ENCODE measurements at places on chromosomes 12 and 14. TPM values are rescaled to one million over a fixed set of nuclear protein-coding genes. Genes with fewer than 3 reads are reported as not detected.
A peak's percentile ranks its signal among the peaks of the same experiment; 100 is the strongest.

- no peaks in the 10 kb centered on the region for H3K36me3 ChIP-seq
- H3K4me1 ChIP-seq: no peaks in the 10 kb centered on the region
- no peak overlapping the region for H3K27ac ChIP-seq
These were observed 26.8 kb downstream of the AMN1 start for GRCh38 chr12:31702047-31702446.

- peak overlapping the region; percentile 99 for H3K27ac ChIP-seq
- no peaks in the 10 kb centered on the region for H3K27me3 ChIP-seq
- no peaks in the 10 kb centered on the region for H3K4me1 ChIP-seq
- H3K36me3 ChIP-seq: no peaks in the 10 kb centered on the region
- no peak overlapping the region for H3K4me3 ChIP-seq
These were observed 12.9 kb upstream of the NEMF start for GRCh38 chr14:49865431-49865859.

DNA sequence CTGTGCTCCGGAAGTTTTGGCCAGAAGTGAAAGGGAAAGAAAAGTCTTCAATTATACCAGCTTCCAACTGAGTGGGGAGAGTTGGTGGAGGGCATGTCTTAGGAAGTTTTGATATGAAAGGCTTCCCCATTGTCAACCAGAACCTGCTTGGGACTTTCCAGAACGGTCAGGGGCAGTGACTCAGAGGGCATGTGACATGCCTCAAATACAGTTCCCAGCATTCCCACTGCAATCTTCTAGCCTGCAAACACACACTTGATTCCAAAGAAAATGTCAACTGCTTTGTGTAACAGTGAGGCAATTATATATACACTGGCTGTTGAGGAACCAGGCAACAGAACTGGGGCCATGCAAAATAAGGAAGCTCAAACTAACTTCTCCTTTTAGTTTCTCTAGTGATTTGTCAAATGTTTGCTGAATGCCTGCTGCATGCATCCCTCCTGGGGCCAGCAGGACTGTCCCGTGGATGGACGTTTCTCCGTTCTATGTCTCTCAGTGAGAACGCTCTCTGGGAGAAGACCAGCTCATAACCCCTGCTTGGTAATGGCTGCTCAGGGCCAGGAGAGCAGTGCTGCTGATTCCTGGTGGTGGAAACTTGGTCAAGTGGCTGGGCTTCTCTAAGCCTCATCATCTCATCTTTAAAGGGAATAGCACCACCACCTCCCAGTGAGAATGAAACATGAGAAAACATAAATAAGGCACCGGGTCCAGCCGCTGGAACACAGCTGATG lies 18.3 kb downstream of the SLC25A47 start:
- no peak overlapping the region for H3K4me3 ChIP-seq
- peak overlapping the region; percentile 18 for H3K27ac ChIP-seq
- no peak for DNase-seq

C1S gene
- 412 TPM for total RNA-seq

- H3K36me3 ChIP-seq: no peaks in the 10 kb centered on the region
- H3K4me1 ChIP-seq: no peaks in the 10 kb centered on the region
These were observed 153.6 kb upstream of the FKBP4 start for GRCh38 chr12:2641207-2641606.

DNA sequence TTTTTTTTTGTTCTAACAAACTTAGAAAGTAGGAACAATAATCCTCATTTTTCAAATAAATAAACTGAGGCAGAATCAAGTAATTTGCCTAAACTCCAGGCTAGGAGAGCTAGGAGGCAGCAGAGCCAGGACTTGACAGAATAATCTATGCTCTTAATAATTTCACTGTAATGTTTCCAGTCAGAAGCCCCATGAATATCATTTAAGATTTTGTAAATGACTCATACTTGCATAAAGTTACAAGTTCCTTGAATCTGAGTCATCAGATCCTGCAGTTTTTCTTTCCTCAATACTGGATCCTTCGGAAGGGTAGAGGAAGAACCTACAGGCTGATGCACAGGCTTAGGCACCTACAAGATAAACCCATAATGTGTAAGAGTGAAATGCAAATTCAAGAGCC lies 29.0 kb downstream of the CAPRIN2 start:
- no peak overlapping the region for H3K27ac ChIP-seq
- no peak overlapping the region for H3K4me3 ChIP-seq
- no peaks in the 10 kb centered on the region for H3K27me3 ChIP-seq
- H3K36me3 ChIP-seq: no peaks in the 10 kb centered on the region
- H3K4me1 ChIP-seq: no peaks in the 10 kb centered on the region
- DNase-seq: no peak

DNA sequence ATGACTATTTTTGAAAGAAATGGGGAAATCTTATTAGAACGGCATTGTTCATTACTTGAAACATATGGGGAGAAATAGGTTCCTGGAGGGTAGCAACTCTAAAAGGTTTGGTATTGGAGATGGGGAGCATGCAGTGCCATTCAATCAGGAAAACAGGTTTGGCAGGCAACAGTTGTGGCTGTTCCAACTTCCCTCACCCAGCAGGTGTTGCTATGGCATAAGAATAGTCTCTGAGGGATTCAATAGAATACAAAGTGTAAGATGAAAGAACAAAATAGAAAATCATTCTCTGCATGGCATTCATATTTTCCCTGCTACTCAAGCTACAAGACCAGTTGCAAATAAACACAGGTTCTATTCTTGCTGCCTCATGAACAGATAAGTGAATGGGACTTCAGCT lies 393.3 kb upstream of the RPL10L start:
- H3K4me3 ChIP-seq: no peak overlapping the region
- H3K27ac ChIP-seq: no peak overlapping the region

KRT72 gene
- total RNA-seq: not detected

DNA sequence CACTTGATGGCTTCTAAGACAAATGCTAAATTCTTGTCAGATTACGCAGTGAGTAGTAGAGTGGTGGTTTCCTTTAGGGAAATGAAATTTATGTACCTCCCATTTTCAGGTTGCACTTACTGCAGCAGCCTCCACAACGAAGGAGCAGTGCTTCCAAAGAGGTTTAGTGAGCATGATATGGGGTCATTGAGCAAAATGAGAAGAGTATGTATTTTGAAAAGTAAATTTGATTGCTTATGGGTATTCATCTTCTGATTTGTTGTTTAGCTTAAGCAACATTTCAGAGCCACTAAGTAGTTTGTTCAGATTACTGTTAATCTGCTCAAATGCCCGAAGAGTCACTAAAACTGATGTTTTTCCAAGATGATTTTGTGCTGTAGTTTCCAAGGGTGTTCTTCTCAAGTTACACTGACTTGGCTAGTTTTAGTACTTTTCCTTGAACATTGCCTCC lies 493.6 kb downstream of the PCNX1 start:
- H3K27me3 ChIP-seq: no peaks in the 10 kb centered on the region
- H3K36me3 ChIP-seq: no peaks in the 10 kb centered on the region
- H3K4me3 ChIP-seq: no peak overlapping the region
- no peaks in the 10 kb centered on the region for H3K4me1 ChIP-seq

- no peaks in the 10 kb centered on the region for H3K4me1 ChIP-seq
- H3K27me3 ChIP-seq: no peaks in the 10 kb centered on the region
- no peak overlapping the region for H3K4me3 ChIP-seq
- no peaks in the 10 kb centered on the region for H3K36me3 ChIP-seq
- DNase-seq: no peak
- H3K27ac ChIP-seq: no peak overlapping the region
These were observed 87.6 kb downstream of the SEC23A start for GRCh38 chr14:39015360-39015961.

GRCh38 chr12:130608132-130608531 lies 108.0 kb downstream of the RIMBP2 start:
- no peak overlapping the region for H3K4me3 ChIP-seq
- H3K36me3 ChIP-seq: no peaks in the 10 kb centered on the region
- no peak for DNase-seq
- H3K27me3 ChIP-seq: no peaks in the 10 kb centered on the region
- no peak overlapping the region for H3K27ac ChIP-seq
- H3K4me1 ChIP-seq: no peaks in the 10 kb centered on the region

- H3K36me3 ChIP-seq: no peaks in the 10 kb centered on the region
- H3K4me3 ChIP-seq: no peak overlapping the region
- DNase-seq: no peak
- H3K27ac ChIP-seq: no peak overlapping the region
These were observed 93.7 kb downstream of the RMST start for GRCh38 chr12:97556302-97556779.

DNA sequence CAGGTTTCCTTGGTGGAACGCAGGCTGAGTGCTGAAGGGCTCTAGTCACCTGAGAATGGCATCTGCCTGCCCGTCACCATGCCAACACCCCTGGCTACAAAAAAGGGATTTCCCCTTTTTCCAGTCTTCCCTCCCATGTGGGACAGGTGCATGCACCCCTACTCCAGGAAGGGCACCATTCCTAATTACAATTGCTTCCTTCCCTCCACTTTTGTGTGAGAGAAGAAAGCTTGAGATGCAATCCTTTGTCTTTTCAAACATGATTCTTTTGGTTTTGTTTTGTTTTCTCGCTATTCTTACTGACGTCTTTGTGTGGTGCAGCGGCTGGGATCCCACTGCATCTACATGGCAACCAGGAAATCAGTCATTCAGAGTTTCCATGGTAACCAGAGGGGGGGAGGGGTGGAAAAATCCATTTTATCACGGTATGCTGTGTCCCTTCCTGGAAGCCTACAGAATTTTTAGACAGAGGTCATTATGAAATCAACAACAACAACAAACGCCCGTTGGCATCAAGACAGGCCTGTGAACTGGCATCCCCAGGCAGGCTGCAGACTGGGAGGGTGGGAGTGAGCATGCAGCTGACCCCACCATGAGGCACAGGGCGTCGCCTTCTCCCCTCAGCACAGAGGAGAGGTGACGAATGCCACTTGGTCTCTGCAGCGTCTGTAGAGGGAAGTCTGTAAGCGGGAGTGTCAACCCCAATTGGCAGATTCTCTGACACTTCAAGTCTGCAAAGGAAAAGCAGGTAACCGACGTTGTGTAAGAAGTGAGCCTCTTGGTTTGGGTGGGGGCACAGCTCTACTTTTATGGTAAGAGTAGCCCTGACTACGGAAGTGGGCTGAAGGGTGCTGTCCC lies 13.6 kb upstream of the GNG2 start:
- H3K27me3 ChIP-seq: no peaks in the 10 kb centered on the region
- no peak overlapping the region for H3K4me3 ChIP-seq
- H3K36me3 ChIP-seq: no peaks in the 10 kb centered on the region
- peak; percentile 26 for DNase-seq
- no peak overlapping the region for H3K27ac ChIP-seq

PELI2 gene
- 15.6 TPM for total RNA-seq

DNA sequence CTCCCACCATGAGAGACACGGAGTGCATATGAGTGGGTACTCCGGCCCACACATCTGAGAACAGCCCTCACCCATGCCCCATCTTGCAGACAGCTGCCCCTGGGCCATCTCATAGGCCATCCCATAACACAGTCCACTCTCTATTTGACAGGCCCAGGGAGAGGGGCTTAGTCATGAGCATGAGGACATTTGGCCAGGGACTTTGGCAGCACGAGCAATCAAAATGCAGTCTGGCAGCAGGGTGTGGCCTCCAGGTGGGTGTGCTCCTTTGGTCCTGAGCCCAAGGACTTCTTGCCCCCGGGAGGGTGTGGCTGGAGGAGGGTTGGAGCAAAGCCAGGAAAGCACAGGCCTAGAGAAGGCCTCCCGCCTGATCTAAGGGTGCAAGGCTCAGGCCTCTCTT lies 25.6 kb downstream of the EMP1 start:
- no peaks in the 10 kb centered on the region for H3K36me3 ChIP-seq
- no peaks in the 10 kb centered on the region for H3K27me3 ChIP-seq
- no peak overlapping the region for H3K4me3 ChIP-seq
- H3K27ac ChIP-seq: no peak overlapping the region
- no peak for DNase-seq

DNA sequence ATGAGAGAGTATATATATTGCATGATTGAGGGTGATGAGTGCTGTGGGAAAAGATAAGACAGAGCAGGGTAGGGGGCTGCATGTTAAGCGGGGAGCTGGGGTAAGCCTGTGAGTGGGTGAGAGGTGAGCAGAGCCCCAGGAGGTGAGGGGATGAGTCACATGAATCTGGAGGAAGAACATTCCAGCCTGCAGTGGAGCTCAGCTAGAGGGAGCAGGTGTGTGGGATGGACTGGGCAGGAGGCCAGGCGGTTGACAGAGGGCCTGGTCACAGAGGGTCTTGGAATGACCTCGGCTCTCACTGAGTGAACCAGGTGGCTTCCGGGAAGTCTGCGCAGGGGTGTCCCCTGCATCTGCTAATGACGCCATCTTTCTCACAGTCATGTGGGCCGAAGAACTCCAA lies 44.4 kb downstream of the GIT2 start:
- H3K4me1 ChIP-seq: peaks cover 14% of the 10 kb centered on the region
- no peaks in the 10 kb centered on the region for H3K36me3 ChIP-seq
- DNase-seq: peak; percentile 34
- no peaks in the 10 kb centered on the region for H3K27me3 ChIP-seq
- H3K27ac ChIP-seq: peak overlapping the region; percentile 47

- H3K27ac ChIP-seq: no peak overlapping the region
- no peaks in the 10 kb centered on the region for H3K4me1 ChIP-seq
- no peaks in the 10 kb centered on the region for H3K27me3 ChIP-seq
- no peak overlapping the region for H3K4me3 ChIP-seq
- H3K36me3 ChIP-seq: no peaks in the 10 kb centered on the region
- no peak for DNase-seq
These were observed 988.4 kb downstream of the FLRT2 start for GRCh38 chr14:86518298-86518697.

GRCh38 chr12:67590149-67590790 lies 58.3 kb upstream of the DYRK2 start:
- H3K36me3 ChIP-seq: no peaks in the 10 kb centered on the region
- DNase-seq: no peak
- no peaks in the 10 kb centered on the region for H3K4me1 ChIP-seq
- no peak overlapping the region for H3K4me3 ChIP-seq
- H3K27me3 ChIP-seq: no peaks in the 10 kb centered on the region

All from uterus (tissue), 4 donors.